ENCODE measurements at places on chromosomes 6 and 20. TPM values are rescaled to one million over a fixed set of nuclear protein-coding genes. Genes with fewer than 3 reads are reported as not detected.

- no peak for DNase-seq
Observed at GRCh38 chr6:114998492-114998891, 655.7 kb upstream of the HS3ST5 start.

Gene PAK5
- 0.57 TPM for polyA plus RNA-seq

Gene TNFRSF6B
- 0.67 TPM for polyA plus RNA-seq

DNA sequence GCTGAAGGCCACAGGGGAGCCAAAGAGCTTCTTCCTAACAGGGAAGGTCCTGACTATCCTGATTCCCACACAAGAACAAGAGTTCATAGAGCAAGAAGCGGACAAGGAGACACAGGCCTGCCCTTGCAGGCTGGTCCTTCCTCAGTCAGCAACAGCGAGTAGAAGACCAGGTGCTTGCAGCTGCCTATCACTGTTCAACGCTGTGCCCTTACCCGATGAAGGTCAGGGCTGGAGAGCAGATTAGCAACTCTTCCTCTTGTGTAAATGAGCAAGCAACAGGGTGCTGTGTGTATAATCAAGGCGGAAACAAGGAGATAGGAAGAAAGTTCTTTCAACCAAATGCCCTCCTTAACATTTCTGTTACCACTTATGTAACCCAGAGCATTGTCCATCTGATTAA lies 115.3 kb upstream of the SPACA1 start:
- no peak for DNase-seq

- DNase-seq = no peak
Observed at GRCh38 chr6:21666201-21666691, 72.7 kb downstream of the SOX4 start.

GRCh38 chr20:49210101-49210756 lies 9.0 kb upstream of the DDX27 start:
- no peak for DNase-seq

DNA sequence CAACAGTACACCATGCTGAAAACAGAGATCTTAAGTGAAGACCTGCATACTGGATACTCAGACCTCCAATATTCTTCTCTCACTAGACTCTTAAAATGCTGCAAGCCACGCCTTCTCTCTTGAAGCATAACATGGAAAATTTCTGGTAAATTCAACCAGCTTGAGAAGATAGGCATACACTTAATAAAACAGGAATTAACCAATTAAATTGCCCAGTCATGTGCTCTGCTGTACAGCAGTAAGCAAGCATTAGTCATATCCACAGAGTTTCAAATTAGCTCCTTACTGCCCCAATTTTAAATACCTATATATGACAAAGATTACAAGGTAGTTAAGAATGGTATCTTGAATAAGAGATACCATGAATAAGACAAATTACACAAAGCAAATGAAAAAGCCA lies 53.8 kb downstream of the C6orf58 start:
- no peak for DNase-seq

DNA sequence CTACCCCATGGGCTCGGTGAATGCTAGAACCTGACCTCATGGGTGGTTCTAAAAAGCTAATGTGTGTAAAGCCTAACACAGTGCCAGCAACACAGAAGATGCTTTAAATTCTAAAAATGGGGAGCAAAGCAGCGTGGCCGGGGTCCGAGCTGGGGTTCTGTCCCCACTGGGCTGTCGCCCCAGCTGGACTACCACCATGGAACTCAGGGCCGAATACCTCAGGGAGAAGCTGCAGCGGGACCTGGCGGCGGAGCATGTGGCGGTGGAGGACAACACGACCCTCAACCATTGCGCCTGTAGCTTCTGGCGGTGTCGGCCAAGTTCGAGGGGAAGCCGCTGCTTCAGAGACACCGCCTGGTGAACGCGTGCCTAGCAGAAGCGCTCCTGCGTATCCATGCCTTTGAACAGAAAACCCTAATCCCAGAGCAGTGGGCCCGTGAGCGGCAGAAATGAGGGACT lies 8.4 kb downstream of the SOX4 start:
- no peak for DNase-seq

DNA sequence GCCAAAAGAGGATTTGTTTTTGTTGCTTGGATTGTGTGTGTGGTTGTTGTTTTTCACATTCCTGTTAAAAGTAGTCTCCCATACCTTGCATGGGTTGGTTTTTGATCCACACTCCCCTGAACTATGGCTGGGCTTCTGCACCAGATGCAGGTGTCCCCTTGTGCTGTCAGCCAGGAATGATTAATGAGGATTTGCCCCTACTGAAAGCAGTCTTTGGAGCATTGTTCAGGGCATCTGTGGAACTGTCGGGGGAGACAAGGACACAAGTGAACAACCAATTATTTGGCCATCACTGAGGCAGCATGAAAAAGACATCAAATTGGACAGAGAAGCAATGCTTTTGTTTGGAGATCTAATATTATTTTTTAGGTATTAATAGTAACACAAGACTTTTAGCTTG lies 373.2 kb upstream of the MMS22L start:
- no peak for DNase-seq

Gene YWHAB
- polyA plus RNA-seq = 253 TPM

Gene OR2J3
- not detected for polyA plus RNA-seq

DNA sequence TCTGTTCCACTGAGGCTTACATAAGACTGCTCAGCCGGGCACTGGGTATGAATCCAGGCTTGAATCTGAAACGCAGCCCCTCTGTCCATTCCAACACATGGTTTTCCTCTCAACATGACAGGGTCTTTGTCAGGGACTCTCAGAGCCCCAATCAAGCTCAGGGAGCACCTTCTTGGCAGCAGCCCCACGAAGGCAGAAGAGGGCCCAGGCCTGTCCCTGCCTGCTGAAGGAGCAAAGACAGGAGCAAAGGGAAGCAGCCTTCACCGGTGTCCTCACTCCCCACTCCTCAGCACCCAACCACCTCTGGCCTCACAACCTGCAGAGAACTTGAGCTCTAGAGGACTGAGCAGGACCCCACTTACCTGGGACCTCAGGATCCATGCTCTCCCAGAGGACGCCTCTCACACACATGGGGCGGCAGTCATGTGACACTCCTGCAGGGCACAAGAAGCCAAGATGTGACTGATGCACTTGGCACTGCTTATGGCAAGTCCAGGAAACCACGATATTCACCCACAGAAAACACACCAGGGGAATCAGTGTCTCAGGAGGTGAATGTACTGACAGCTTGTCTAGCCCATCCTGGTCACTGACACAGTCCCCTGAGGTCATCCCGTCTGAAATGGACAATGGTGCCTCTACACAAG lies 4.3 kb downstream of the SNHG17 start:
- no peak for DNase-seq

DNA sequence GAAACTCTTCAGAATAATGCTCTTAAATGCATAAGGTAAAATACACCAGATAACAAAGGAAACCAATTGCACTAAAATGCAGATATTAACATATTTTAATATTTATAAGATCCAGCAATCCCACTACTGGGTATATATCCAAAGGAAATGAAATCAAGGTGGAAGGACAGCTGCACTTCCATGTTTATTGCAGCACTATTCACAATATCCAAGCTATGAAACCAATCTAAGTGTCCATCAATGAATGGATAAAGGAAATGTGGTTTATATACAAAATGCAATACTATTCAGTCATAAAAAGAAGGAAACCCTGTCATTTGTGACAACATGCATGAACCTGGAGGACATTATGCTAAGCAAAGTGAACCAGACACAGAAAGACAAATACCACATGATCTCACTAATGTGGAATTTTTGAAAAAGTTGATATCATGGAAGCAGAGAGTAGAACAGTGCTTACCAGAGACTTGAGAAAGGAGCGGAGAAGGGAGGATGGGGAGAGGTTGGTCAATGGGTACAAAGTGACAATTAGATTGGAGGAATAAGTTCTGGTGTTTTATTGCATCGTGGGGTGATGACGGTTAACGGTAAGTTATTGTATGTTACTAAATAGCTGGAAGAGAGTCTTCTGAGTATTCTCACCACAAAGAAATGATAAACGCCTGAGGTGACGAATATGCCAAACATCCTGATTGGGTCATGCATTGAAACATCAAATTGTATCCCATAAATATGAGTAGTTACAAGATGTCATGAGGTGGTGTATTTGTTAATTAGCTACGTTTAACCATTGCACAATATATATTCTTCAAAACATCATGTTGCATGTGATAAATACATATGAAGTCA lies 37.9 kb upstream of the RNF24 start:
- DNase-seq = no peak

All from left renal pelvis (tissue), 4 donors.